ENCODE measurements at places on chromosomes 7 and 10.

DNA sequence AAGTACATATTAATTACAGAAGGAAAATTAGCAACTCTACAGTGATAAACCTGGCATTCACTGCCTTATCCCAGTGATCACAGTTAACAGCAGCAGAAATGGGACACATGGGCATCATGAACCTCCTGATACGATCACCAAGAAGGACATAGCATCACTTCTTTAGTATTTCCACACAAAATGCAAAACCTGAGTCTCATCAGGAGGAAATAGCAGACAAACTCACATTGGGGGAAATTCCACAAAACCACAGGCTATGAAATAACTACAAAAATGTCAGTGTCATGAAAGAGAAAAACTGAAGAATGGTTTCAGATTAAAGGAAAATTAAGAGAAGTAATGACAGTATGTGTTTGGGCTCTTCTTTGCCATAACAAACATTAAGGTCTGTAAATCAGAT is 12.0 kb upstream of the PURB start:
- DNase-seq = no peak

- no peak for DNase-seq
Measured at GRCh38 chr10:36170142-36170719, 528.1 kb upstream of the FZD8 start.

- DNase-seq = no peak
Measured at GRCh38 chr10:93751832-93752231, 5.9 kb upstream of the LGI1 start.

DNA sequence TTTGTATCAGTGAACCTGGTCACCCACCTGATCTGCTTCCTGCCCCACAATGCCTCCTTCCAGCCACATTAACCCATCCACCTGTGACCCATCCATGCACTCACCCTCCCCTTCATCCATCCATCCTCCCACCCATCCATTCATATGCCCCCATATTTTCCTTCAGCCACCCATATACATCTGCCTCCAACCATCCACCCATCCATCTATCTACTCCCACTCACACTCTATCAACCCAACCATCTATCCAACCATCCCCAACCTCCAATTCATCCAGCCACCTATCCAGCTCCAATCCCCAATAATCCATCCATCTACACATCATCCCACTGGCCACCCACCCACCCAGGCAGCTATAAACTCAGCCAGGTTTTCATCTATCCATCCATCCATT is 51.0 kb downstream of the GRID1 start:
- no peak for DNase-seq

GRCh38 chr10:118405928-118406327 is 63.8 kb upstream of the FAM204A start:
- no peak for DNase-seq

DNA sequence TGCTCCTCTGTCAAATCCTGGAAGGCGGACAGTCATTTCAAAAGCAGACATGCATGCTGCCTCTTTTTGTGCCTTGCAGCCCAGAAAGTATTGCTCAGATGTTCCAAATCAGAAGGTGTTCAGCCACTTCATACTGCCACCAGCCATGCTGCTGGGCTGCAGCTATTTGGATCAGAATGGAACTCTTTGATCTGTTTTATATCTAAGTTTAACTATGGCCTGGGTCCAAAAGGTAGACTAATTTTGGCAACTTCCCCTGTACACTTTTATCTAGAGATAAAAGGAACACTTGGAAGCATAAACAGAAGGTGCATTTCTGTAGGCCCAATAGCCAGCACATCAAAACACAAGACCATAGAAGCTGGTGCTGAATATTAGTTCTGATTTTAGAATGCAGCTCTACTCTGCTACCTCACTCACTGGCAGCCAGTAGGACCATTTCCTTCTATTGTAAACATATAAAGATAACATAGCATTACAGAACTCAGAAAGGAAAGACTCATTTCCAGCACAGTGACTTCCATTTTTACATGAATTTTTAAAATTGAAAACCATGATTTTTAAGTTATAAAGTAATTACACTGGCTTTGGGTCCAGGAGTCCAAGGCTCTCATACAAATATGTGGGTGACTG is 143.1 kb upstream of the CAV2 start:
- no peak for DNase-seq

DNA sequence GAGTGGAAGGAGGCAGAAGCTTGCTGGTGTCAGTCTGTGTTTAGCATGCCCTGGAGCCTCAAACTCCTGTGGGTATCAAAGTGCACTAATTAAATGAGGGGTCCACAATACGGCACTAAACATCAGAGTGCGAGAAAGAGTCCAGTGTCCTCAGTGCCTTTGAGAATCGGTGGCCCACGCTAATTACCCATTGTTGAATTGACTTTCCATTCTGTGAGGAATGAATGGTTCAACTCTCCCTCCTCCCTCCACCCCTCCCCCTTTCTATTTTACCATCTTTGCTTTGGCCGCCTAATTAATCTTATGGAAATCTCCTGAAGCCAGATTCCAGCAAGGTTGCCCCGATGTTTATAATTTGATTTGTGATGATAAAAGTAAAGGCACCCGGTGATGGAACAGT is 217.8 kb downstream of the TFEC start:
- DNase-seq = no peak

DNA sequence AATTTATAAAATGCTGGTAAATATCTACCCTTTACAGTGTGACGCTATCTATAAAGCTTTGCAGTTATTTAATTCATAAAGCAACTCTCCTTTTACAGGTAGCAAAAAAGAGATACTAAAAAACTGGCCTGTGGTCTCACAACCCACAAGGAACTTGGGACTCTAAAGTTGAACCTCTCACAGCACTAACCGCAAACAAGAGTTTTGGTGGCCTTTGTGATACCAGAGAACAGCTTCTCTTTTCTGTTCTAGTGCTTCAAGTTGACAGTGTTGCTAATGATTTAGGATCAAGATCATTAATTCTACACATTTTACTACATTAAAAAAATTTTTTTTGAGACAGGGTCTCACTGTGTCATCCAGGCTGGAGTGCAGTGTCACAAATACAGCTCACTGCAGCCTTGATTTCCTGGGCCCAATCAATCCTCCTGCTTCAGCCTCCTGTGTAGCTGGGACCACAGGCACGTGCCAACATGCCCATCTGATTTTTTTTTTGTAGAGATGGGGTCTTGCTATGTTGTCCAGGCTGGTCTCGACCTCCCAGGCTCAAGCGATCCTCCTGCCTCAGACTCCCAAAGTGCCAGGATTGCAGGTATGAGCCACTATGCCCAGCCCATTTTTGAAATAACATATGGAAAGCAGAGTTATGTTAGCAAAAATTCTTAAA is 56.0 kb upstream of the ST8SIA6 start:
- no peak for DNase-seq
